Dermis microvascular lymphatic vessel endothelial cell (primary cell): ENCODE measurements at places on chromosomes 1 and 21. TPM values are rescaled to one million over a fixed set of nuclear protein-coding genes. Genes with fewer than 3 reads are reported as not detected.

The KLHDC7A gene
- total RNA-seq: not detected in 2 replicates

The PRKCZ gene
- 23.8 and 24.0 TPM in 2 replicates for total RNA-seq

The CFAP74 gene
- not detected in 2 replicates for total RNA-seq

The OR2L3 gene
- total RNA-seq: not detected in 2 replicates

The TTLL7 gene
- 0.51 and 0.63 TPM in 2 replicates for total RNA-seq

The PRDM15 gene
- total RNA-seq: 2.8 and 4.4 TPM in 2 replicates

The S100A3 gene
- 0.38 and 2.3 TPM in 2 replicates for total RNA-seq

The LHX4 gene
- not detected in 2 replicates for total RNA-seq

The ILDR2 gene
- under 0.01 TPM in 1 of 2 replicates, not detected in the other for total RNA-seq

The PPP1R15B gene
- 17.5 and 21.1 TPM in 2 replicates for total RNA-seq

The KLHL21 gene
- total RNA-seq: 9.4 and 19.7 TPM in 2 replicates

The SERTAD4 gene
- total RNA-seq: 0.25 and 0.26 TPM in 2 replicates

The ADAM30 gene
- total RNA-seq: not detected in 2 replicates

The MASP2 gene
- total RNA-seq: not detected in 2 replicates

The SPRR5 gene
- not detected in 2 replicates for total RNA-seq

DNA sequence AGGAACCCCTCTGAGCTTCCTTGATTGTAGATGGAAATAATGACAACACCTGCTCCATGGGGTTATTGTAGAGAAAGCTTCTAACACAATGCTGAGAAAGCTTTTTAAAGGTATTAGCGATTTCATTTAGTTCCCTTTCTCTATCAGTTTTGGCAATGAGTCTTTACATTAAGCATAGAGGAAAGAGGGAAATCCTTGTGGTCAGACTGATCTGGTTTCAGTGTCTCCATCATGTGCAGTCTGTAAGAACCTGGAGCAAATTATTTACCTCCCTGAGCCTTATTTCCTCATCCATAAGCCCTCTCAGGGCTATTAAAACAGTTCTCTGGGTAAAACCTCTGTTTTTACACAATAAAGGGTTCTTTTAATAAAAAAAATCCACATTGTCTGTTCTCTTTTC lies 87.5 kb downstream of the FGGY start:
- no peak for DNase-seq

GRCh38 chr1:30423570-30423969 lies 299.8 kb downstream of the MATN1 start:
- no peak for DNase-seq

DNA sequence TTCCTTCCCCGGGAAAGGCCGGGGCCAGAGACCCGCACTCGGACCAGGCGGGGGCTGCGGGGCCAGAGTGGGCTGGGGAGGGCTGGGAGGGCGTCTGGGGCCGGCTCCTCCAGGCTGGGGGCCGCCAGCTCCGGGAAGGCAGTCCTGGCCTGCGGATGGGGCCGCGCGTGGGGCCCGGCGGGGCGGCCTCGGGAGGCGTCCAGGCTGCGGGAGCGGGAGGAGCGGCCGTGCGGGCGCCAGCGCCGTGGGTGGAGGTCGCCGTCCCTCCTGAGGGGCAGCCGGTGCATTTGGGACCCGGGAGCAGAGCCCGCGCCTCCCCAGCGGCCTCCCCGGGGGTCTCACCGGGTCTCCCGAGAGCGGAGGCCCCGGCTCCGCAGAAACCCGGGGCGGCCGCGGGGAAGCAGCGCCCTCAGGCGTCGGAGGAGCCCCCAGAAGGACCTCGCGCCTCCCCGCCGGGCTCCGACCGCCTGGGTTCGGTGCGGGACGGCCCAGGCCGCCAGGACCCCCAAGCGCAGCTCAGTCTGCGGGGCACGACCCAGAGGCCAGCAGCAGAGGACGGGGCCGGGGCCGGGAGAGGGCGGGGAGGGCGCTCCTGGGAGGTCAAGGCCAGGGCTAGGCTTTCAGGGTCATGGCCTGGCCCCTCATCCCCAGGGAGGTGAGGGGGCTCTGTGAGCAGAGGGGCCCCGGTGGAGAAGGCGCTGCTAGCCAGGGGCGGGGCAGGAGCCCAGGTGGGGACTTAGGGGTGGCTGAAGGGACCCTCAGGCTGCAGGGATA lies 7.2 kb upstream of the SLX9 start:
- peak; percentile 35 for DNase-seq

GRCh38 chr1:49293016-49293415 lies 516.3 kb upstream of the BEND5 start:
- no peak for DNase-seq

DNA sequence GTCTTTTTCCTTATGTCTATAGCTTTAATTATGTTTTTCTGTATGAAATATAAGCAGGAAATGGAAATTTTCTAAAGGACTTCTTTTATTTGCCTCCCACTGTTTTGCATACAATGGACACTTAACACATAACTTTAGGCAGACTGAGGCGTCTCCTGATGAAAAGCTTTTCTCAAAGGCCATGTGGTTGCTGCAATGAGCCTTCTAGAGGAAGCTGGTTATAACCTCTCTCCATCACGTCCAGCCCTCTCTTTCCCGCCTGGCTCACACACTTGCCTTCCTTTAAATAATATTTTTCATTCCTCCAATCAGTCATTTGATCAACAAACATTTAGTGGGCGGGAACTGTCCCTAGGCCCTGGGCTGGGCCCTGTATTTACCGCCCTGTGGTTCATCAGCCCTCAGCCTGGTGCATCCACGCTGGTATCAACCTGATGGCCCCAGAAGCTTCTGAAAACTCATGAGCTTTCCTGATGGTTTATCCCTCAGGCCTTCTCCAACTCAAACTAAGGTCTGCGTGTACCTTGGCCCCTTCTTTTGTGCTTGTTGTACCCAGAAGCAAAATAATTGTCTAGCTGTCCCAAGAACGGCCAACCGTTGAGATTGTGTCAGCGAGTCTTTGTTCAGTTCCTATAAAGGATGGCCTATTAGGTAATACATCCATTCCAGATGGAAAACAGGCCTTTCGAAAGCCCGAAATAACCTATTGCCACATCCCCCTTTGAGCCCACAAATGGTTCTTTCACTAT lies 75.3 kb upstream of the LYST start:
- no peak for DNase-seq

DNA sequence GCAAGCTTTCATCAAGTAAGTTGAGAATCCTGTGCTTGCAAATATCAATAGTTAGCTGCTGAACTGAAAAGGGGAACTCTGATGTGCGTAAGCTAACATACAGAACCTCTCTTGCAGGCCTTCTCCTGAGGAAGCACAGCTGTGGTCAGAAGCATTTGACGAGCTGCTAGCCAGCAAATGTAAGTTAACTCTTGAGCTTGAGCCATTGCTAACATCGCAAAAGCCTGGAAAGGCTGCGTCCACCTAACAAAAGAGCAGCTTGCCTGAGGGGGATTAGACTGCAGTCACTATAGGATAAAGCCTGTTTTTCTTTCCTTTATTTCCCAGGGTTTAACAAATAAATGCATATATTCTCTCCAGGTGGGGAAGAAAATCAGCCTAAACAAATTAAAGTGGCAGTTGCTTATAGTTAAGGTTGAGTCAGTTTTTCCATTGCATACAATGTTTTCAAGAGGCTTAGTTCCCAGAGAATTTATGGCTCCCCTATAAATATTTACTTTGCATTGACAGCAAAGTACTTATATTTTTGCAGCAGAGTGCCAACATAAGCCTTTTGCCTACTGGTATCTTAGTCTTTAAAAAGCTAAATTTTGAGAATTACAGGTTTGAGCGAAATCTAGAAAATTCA lies 1.5 kb downstream of the RGS2 start:
- peak; percentile 17 for DNase-seq

- no peak for DNase-seq
Measured at GRCh38 chr1:200365897-200366426, 43.9 kb downstream of the ZNF281 start.

GRCh38 chr1:216224233-216224632 lies 199.0 kb downstream of the USH2A start:
- DNase-seq: no peak

DNA sequence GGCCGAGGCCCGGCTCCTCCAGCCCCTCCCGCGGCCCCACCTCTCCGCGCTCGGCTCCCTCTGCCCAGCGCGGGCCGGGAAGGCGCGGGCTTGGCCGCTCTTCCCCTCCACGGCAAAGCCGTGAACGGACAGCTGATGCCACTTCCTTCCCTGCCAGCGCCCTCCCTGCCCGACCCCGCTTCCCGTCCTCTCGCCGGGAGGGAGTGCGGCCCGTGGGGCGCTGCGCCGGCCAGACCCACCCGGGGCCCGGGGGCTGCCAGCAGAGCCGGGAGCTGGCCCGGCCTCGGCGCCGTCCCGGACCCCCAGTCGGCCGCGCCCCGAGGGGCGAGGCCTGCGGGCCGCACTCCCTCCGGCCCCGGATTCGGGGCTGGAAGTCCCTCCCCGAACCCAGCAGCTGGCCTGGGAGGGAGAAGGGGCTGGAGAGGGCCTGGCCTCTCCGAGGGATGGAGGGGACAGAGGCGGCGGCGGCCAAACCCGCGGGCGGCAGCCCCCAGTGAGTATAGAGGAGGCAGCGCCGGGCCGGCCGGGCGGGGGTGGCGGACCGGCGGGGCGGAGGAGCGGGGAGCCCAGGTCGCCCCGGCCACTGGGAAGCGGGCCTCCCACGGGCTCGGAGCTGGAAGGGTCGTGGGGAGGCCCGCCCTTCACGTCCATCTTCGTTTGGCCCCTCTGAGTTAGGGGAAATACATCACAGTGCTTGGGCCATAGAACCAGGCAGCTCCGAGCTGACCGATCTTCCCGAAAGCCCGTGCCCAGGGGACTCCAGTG lies at the start of gene KIAA1614:
KIAA1614 (plus strand) TSS at position 97 of the 765 bp plus-strand sequence; CDS start at position 444, 347 bp downstream.
- peak; percentile 45 for DNase-seq

DNA sequence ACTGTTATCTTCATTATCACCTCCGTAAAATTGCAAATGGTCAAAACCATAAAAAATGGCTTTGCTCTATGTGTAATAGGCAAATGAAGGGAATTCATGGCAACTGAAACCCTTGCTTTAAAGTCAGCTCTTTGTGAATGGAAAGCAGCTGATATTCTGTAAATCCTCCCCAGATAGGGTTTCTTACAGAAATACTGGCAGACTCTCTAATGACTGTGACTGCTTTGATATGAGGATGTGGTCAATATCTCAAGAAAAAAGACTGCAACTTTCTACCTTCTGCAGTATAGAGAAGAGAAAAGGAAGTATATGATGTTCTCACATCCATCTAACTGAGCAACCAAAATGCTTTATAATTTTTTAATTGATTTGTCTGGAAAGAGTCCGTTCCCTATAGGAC lies 193.1 kb downstream of the ST6GALNAC3 start:
- DNase-seq: no peak

- no peak for DNase-seq
Measured at GRCh38 chr1:158058237-158058985, 65.0 kb downstream of the KIRREL1 start.

DNA sequence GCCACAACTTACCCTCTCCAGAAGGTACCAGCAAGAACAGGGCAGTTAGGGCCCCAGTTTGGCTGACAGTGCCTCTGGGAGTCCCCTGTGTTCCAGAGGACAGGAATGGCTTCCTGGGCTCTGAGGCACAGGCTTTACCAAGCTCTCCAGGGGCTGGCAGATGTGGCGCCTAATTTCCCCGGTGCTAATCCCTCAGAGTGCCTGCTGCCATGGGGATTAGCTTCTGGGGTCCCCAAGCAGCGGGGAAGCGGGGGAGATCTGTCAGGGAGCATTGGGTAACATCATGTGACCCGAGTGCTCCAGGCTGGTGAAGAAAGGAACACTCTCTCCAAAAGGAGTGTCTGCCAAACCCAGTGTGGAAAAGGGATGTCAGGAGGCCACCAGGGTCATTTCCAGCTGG lies at the start of gene LACTBL1:
LACTBL1 (minus strand) TSS at position 107 of the 400 bp plus-strand sequence. CDS start 550 bp downstream, outside the sequence.
- DNase-seq: no peak

DNA sequence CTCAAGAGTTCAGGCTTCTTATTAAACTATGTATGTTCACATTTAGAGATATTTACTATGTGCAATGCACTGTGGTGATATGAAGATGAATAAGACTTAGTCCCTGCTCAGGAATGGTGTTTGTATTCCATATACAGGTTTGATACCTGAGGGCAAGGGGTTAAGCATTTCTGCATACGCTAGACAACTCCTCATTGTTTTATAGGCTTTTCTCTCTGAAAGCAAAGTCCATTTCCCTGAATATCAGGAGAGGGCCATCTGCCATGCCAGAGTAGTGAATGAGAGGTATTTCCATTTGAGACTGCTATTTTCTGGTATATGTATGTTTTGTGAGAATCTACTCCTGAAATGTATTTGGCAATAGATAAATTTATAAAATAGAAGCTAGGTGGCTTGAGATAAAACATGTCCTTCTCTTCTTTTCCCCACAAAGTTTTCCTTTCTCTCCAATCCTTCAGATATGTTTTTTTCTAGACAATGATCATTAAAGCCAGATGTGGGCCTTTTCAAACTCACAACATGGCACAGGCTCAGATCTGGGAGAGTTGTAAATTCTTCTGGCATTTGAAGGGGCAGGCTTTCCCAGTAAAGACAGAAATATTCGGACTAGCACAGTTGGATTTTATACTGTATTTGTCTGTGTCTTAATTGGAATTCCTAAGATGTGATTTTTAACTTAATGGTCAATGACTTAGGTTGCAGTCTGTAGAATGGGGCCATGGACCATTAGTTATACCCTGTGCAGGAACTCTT lies 73.3 kb upstream of the WDR26 start:
- DNase-seq: no peak

DNA sequence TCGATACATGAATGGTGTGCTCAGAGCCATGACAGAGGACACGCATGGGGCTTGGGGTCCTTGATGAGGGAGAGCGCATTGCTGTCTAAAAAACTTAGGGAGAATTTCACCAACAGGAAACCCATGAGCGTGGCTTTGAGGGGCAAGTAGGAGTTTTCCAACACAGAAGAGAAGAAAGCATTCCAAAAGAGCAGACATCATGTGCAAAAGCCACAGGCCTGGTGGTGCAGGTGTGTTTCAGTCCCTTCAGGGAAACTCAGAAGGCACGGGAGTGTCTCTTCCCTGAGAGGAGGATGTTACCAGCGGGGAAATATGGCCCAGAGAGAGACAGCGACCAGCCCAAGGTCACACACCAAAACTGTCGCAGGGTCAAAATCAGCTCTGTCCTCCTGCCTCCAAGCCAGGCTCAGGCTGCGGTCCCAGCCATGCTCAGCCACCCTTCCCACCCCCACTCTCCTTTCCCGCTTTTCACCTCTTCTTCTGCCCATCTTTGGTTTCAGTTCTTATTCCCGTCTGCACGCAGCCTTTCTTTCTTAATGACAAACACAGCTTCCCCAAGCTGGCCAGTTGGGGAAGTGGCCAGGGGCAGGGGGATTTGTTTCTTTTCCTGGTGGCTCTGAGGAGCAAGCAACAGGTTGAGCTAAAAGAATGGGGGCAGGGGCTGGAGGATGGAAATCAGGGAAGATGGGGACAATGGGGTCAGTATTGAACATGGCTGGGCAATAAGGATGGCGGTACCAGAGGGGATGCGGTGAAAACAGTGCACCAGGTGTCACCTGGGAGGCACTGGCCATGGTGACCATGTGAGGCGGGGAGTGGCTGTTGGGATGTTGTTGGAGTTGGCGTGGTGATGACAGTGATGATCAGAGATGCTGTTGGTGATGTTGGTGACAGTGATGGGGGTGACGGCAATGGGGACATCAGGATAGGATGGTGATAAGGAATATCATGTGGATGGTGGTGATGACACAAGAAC lies 10.3 kb downstream of the LAPTM5 start:
- DNase-seq: no peak

GRCh38 chr1:82162486-82163420 lies 362.0 kb downstream of the ADGRL2 start:
- DNase-seq: no peak
